H54 (cell line): ENCODE measurements at places on chromosomes 1 and 21.

DNA sequence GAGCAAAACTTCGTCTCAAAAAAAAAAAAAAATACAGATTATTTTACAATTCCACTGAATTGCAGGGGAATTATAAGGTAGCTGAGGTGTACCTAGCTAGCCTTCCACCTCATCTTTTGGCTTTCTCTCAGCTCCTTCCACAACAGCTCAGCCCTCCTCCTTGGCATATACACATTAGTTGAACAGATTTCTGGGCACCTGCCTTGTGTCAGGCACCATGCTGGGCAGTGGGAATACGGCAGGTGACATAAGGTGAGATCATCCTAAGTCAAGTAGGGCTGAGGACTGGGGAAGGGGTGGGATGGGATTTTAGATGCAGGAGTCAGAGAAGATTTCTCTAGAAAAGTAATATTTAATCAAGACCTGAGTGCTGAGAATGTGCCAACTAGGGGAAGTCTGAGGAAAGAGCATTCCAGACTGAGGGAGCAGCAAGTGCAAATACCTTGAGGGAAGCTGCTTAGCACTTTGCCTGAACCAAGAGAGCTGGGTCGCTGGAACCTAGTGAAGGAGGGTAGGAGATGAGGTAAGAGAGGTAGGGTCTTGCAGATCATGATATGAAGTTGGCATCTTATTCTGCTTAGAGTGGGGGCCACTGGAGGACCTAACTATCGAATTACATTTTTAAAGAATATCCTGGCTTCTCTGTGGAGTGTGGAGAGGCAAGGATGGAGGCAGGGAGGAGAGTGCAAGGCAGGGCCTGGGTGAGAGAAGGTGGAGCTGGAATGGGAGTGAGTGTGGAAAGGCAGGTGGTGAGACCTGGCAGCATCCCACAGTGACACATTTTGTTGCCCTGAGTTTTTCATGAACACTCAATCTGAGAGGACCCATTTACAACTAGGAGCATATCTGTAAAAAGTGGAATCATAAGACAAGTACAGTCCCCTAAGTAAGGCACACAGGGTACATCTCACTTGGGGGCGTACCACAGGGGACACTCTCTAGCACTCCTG, 28.2 kb downstream of the LAMC2 start:
- DNase-seq: no peak

- DNase-seq: no peak
These were observed at the start of gene MEF2D for GRCh38 chr1:156500543-156500792. Gene MEF2D, minus strand, starts transcription at chr1:156500775. Its CDS starts 17,483 bp downstream, at chr1:156483292.

DNA sequence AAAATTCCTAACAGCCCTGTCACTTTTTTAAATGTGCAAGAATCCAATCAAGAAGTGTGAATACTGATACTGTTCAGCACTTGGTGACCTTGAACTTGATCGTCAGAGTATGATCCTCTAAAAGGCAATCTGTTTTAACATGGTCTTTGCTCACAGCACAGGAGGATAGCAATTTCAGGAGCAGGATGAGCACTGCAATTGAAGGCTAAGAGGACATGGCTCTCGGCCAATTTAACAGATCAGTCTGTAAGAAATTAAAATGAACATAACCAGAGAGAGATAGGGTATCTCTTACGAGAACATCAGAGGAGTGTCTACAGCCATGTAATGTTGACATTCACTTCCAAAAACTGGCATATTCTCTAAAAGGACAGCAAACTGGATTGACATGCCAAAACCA, 243.1 kb downstream of the LTN1 start:
- DNase-seq: no peak

DNA sequence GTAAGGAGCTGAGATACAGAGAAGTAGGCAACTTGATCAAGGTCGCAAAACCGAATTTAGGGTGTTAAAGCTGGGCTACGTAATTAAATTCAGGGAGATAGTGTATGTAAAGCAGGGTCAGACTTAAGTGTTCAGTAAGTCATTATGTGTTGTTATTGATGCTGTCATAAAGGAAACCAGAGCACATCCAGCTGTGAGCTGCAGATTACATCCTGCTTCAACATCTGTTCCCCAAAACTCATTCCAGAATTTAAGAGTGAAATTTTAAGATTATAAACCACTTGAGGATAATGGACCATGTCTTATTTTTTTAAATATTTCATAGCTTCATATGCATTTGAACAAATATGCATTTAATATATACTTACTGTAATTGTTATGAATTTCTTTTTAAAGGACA, 49.7 kb downstream of the IVNS1ABP start:
- DNase-seq: no peak

GRCh38 chr1:205994346-205994745, 8.8 kb downstream of the RAB7B start:
- DNase-seq: no peak

DNA sequence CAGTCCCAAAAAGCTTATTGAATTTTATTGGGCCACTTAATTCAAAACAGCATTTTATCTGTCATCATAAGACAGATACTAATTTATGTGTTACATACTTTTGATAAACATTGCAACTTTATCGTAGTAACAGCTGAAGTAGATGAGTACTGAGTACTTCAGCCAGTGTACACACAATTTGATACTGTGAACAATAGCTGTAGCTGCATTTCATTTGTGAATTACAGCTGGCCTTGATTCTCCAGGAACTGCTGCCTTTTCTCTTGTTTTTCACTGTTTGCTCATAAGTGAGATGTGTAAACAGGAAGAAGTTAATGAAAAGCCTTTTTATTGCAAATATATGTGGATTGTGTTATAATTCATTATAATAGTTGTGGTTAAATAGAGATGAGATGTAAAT, 10.2 kb downstream of the UAP1 start:
- DNase-seq: no peak

DNA sequence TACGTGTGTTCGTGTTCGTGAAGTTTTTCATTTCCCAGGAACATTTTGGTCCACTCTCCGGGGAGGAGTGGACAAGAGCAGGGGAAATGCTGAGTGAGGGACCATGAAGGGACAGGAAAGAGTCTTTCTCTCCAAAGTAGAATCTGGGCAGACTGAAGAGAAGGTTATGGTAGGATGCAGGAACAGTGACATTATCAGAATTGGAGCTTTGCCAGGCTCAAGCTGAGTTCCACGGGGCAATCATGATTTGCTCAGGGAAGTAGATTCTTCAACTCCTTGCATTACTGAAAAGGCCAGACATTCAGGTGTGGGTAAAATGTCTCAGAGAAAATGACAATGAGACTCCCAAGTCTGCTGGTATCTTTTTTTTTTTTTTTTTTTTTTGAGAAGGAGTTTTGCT, 16.6 kb downstream of the ATP1A4 start:
- DNase-seq: no peak

DNA sequence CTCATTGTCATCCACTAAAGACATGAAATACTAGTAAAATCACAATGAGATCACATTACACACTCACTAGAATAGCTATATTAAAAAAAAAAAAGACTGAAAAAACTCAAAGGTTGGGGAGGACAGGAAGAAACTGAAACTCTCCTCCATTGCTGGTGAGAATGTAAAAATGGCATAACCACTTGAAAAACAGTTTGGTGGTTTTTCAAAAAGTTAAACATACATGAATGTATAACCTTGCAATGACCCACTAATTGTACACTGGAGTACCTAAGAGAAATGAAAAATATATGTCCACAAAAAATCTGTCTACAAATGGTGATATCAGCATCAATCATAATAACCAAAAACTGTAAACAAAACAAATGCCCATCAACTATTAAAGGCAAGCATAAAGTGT, 44.0 kb downstream of the NRIP1 start:
- no peak for DNase-seq

GRCh38 chr1:71399594-71399993, 318.8 kb upstream of the ZRANB2 start:
- DNase-seq: no peak

DNA sequence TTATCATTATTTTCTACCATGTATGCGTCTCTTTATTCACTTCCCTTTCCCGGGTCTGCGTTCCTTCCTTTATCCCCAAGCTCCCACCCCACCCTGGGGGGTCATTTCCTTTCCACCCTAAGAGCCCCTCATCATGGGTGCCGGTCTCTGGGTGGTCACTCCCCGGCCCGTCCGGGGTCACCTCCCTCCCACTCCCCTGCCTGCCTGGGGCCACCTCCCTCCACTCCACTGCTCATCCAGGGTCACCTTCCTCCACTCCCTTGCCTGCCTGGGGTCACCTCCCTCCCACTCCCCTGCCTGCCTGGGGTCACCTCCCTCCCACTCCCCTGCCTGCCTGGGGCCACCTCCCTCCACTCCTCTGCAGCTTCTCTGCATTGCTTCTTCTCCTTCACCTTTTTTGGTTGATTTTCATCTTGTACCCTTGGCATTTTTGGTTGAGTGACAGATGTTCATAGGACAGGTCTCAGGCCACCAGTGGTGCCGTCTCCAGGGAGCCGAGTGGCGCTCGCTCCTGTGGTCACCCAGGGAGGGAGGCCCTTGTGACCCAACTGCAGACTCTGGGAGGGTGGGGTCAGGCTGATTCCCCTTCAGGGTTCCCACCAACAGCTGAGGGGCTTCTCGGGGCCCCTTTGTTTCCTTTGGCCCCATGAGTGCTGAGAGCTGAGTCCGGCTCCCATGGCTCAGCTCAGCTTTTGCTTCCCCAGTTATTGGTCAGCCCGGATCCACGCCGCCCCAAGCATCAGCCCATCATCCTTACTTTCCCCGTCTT, 48.6 kb upstream of the PCBP3 start:
- DNase-seq: no peak

DNA sequence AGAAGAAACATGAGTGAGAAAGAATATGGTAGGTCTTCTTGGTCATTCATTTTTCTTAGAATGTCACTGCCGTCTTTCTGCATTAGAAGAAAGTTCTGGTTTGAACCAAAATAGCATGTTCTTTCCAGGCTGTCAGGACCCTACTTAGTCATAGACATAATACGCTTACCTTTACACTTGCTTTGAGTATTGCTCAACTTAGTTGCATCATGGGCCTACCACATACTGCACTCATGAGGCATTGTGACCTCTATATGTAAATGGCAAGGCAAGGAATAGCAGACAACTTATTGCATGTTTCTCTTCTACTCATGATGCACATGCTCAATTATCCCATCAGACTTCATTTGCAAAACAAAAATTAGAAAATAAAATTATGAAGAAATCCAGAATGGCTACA, 415.0 kb downstream of the HLX start:
- no peak for DNase-seq

- DNase-seq: no peak
These were observed 15.0 kb upstream of the PTPN14 start for GRCh38 chr1:214566158-214567104.
